Fibroblast of skin of right quadriceps (primary cell): ENCODE measurements at places on chromosomes 12 and 14.

- DNase-seq, result peak; percentile 25
These were observed 13.6 kb downstream of the CTDSP2 start for GRCh38 chr12:57832966-57833365.

DNA sequence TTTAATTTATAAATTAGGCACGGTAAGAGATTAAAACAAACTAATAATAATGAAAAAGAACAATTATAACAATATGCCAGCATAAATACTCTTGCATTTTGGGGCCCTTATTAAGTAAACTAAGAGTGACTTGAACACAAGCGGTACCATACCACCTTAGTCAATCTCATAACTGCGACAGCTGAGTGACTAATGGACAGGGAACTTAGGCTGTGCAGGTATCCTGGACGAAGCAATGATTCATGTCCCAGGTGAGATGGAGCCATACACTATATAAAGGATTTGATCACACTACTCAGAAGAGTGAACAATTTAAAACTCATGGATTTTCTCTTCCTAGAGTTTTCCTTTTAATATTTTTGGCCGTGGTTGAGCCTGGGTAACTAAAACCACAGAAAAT is 4.3 kb downstream of the KLRC4 start:
- no peak for DNase-seq

GRCh38 chr12:109840305-109841074 is 7.3 kb upstream of the TRPV4 start:
- DNase-seq, result no peak

DNA sequence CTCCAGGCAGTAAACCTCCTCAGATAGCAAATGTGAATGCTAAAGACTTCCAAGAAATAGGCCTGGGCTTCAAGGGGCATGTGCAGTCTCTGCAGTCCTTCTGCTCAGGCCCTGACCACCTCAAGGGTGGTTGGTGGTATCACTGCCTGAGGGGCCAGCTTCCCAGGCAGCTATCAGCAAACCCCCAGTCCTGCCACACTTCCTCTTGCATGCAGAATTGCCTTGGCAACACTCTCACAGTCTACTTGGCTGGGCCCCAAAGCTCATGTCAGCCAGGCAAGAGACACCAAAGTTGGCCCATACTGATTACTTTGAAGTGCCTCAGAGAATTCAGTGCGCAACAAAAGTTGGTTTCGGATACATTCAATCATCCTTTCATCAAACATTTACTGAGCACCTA is 3.5 kb upstream of the ASB8 start:
- DNase-seq, result no peak

DNA sequence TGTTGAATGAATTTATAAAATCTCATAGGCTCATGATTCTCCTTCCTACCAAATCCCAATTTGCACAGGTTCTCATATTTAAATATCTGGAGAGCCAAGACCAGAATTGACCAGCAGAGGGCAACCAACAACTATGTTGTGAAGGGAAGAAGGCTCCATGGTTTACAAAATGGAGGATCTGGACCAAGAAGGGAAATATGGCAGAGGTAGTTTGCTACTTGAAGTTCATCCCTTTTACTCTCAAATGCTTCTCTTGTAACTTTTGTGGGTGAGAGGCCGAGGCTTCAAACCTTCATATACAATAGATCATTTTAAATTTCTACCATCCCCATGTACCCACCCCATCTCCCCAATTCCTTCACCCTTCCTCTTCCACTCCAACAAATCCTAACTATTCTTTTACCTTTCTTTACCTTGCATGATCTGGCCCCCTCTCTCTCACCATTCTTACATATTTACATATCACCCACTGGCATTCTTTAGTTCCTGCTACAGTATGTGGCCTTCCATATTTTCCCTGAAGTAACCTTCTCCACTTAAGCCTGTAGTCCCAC is 3.8 kb upstream of the SMARCC2 start:
- peak; percentile 82 for DNase-seq

DNA sequence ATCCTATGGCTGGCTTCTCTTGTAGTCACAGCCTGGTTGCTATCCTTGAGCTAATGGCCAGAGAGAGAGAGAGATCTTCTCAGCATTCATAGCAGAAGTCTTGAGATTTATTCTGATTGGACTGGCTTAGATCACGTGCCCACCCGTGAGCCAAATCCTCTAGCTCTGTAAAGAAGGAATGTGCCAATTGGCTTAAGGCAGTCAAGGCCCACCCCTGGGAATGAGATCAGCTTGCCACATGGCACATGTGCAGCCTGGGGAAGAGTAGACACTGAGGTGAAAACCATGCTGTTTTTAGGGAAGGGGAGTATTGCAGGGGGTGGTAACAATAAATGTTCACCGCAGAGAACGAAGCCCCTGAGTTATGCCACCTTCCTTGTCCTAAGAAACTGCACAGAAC is 36.3 kb downstream of the PLEKHG7 start:
- no peak for DNase-seq

DNA sequence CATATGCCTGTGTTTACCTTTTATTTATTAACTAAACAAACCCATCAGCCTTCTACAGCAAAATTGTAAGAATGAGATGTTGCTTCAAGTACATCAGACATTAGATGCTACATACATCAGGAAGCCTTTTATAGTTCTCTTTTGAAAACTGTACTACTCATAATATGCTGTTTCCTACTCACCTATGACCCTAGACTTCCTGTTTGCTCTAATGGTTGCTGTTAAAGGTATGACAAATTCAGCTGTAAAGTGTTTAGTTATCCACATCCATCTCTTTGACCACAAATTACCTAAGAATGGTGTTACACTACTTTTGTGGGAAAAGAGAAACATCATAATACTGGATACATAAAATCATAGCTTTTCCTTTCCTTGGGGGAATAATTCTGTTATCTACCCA is 220.0 kb downstream of the RAD51B start:
- no peak for DNase-seq

GRCh38 chr12:82955043-82955442 is 268.3 kb downstream of the TMTC2 start:
- no peak for DNase-seq

DNA sequence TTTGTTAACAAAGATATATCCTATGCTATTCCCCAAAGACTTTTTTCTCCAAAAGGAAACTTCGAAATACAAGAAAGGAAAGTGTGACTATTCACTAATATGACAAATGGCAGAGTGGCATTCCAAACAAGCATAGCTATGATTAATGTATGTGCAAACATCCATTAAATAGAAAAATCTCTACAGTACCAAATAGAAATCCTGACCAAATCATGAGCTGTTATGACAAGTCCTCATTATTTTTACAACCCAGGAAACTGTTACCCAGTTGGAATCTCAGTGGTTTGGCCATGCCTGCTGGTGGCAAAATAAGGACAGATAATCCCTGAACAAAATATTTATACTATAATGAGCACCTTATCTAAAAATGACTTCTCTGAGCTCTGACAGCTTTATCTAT is 202.1 kb downstream of the SEC23A start:
- no peak for DNase-seq

DNA sequence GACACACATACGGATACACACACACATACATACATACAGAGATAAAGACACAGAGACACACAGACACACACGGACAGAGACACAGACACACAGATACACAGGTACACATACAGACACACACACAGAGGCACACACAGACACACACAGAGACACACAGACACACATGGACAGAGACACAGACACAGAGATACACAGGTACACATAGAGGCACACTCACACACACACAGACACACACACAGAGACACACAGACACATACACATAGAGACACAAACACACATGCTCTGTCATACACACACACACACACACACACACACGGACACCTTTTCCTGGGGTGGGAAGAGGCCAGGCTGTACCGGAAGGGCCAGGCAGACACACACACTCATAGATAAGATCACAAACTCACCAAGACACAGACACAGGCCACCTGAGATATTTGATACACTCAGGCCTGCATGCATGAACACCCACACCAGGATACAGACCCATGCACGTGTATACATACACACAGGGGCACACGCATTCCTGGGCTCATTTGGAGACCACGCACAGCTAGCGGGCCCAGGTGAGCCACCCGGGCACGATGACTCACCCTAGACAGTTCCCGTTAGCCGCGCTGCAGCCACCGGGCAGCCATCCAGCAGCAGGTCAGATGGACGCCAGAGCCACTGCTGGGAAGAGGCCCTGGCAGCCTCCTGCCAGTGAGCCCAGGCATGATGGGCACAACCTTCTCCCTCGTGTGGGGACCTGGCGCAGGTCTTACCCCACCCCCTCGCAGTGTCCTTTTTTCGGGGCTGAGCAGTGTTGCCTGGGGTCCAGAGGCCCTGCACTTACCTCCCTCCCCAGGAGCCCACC is 1.8 kb upstream of the AHNAK2 start:
- DNase-seq, result no peak

- no peak for DNase-seq
These were observed 19.9 kb downstream of the PLBD2 start for GRCh38 chr12:113378291-113378690.

DNA sequence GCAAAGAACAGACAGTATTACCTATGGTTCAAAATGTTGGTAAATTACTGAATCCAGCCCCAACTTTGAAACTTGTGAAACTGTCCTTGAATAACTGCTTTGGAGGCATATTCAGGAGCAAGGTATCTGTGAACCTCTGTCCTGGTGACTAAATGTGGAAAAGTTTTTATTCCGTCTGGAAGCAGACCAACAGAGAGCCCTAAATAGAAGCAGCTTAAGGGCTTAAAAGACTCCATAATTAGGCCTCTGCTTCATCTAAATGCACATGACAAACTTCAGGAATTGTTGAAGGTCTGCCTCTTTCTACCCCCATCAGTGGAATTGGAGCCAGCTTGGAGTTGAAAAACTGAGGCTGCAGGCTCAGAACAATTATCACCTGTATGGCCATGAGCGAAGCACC is 276.5 kb downstream of the KCNH5 start:
- no peak for DNase-seq

- DNase-seq, result peak; percentile 78
These were observed 13.9 kb upstream of the UBC start for GRCh38 chr12:124928095-124928911.

DNA sequence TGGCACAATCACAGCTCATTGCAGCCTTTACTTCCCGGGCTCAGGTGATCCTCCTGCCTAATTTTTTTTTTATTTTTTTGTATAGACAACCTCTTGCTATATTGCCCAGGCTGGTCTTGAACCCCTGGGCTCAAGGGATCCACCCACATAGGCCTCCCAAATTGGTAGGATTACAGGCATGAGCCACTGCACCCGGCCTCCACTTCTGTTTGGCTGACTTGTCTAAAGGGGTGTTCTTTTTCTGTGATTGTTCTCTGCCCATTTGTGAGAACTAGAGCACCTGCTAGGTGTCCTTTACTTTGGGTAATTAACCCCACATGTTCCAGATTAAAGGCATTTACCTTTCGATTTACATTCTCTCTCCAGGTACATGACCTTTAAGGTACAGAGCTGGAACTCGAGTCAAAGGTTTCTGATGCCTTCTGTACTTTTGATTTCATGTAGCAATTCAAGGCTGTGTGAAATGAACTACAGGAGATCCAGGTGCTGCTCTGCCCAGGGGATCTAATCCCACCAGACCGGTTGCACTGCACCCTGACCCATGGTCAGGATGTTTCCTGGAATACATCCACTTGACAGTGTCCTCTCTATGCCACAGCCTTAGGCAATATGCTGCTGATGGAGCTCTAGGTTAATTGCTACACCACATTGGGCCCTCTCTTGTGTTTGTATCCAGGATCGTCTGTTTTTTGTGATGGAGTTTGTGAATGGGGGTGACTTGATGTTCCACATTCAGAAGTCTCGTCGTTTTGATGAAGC is 163.6 kb downstream of the PRKCH start:
- no peak for DNase-seq

DNA sequence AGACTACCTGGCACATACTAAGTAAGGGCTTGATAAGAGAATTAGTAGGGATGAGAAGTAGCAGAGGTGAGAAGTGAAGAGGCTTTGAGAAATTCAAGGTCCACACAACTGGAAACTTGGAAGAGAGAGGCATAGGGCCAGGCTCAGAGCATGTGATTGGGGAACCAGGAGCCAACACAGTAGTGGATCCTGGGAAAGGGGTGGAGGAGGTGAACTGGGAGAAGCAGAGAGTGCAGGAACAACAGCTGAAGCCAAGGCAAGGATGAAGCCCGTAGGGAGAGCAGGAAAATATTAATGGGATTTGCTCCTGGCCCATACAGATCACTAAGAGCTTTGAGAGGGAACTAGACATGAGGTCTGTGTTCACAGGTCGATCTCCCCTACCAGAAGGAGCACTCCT is 1.4 kb upstream of the ITGB7 start:
- no peak for DNase-seq

GRCh38 chr12:102479099-102479885 is 1.1 kb downstream of the IGF1 start:
- no peak for DNase-seq

DNA sequence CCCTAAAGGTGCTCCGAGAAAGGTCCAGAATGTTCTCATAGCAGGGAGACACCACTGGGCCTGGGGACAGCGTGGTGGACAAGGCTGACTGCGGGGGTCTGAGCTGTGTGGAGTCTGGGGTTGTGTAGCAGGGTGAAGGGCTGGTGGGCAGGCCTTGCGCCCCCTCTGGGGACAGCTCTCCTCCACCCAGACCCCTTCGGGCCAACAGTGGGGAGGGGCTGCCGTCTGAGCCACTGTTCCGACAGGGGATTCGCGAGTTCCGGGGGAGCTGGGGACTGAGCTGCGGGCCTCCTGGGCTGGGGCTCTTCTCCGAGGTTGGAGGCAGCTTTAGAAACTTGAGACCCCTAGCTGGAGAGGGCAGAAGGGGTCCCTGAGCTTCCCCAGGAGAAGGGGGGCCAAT is 32.1 kb downstream of the NCKAP5L start:
- no peak for DNase-seq
